ENCODE measurements at places on chromosomes 6 and 20.

GRCh38 chr6:37487591-37488380 lies 11.9 kb downstream of the CCDC167 start:
- DNase-seq, result no peak

DNA sequence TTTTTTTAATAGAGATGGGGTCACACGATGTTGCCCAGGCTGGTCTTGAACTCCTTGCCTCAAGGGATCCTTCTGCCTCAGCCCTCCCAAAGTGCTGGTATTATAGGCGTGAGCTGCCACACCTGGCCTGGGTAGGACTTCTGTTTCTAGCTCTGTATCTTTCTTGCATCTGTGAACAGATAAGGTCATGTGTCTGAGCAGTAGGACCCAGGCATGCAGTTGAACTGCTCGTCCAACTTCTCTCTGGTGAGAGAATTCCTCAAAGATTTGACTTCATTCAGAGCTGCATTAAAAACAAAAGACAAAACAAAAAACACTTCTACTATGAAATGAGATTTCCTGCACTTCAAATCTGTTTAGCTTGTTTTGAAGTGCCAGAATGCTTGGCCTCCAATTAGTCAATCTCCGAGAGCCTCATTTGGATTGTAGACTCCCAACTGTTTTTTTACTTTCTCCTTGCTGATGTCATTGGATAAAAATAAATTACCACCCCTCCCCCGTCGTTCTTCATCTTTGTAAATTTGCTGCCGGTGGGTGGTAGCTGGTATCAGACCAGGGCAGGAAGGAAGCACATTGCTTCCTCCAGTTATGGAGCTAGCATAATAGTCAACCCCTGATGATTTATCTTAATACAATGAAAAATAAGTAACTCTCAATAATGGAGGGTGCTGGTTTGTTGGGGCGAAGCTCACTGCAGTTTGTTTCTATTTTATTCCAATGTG lies 17.6 kb downstream of the CD109 start:
- peak; percentile 93 for DNase-seq

GRCh38 chr6:91082311-91082832 lies 495.5 kb upstream of the MAP3K7 start:
- DNase-seq, result no peak

DNA sequence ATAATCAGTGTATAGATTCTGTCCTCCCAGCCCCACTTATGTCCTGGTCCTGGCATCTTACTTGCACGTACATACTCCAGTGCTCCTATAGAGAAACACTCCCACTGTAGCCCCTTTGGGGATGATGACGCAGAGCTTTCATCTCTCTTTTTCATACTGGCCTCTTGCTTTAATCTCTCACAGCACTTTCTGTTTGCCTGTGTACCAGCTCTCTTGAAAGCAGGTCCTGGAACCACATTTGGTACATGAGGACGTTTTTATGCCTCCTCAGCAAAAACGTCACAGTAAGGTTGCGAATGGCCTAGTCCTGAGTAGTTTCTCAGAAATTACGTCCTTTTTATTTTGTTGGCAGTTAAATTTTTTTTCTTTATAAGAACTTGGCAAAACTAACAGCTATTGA lies 10.8 kb downstream of the L3MBTL3 start:
- no peak for DNase-seq

GRCh38 chr6:5401845-5402738 lies 140.8 kb downstream of the FARS2 start:
- peak; percentile 17 for DNase-seq

DNA sequence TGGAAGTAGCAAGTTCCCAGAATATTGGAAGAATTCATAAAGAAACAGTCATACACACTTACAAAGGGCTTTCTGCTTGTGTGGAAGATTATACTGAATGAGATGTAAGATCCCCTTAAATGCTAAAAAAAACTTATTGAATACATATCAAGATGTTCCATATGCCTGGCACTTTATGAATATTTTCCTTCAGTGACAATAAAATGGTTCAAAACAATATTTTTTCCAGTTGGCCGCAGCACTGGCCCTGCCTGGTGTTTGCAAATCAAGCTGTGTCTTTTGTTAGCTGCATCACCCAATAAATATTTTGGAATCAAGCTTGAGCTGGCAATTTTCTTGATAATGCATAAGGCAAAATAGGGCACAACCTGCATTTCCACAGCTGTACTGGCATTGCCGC lies 51.2 kb downstream of the CFAP61 start:
- no peak for DNase-seq

DNA sequence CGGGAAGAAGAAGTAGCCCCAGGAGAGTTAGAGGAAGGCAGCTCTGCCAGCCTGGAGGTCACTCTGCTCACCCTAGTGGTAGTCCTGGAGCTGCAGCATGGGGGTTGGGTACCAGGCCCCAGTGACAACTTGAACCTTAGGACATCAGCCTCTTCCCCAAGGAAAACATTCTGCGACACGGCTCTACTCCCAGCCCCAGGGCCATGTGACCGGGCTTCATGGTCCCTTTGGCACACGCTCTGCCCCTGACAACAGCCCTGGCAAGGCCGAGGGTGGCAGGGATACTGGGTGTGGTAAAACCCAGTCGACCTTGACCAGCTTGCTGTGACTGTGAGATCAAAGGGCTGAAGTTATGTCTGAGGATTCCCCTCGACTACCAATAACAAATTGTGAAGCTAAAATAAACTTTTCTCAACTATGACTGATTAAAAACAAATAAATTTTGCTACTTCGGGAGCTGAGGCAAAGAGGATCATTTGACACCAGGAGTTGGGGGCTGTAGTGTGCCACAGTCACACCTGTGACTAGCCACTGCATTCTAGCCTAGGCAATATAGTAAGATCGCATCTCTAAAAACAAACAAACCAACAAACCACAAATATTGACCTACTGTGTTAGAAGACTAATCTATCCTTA lies 24.4 kb upstream of the ARID1B start:
- DNase-seq, result no peak

DNA sequence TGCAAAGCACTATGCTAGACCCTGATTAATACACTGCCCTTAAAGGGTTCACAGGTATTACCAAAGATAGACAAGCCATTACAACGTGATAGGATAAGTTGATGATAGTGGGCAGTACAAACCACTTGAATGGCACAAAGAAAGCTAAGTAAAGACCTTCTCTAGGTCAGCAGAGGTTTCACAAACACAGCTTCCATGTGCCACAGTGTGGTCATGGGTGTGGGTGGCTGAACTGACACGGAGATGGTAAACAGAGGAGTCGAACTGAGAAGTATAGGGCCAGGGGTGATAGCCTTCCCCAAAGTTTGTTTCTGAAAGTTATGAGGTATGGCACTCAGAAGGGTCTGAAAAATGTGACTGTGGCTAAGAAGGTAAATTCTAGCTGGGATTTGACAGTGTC lies 4.3 kb downstream of the ZBTB9 start:
- no peak for DNase-seq
